ENCODE measurements at places on chromosomes 12 and 14. TPM values are rescaled to one million over a fixed set of nuclear protein-coding genes. Genes with fewer than 3 reads are reported as not detected.

Gene ASPG
- total RNA-seq, result not detected

Gene SIX1
- 1.4 TPM for total RNA-seq

Gene SLC39A2
- not detected for total RNA-seq

Gene PIANP
- not detected for total RNA-seq

Gene HVCN1
- 11.6 TPM for total RNA-seq

Gene ERG28
- total RNA-seq, result 26.9 TPM

Gene ZNF891
- 1.6 TPM for total RNA-seq

Gene C12orf75
- 288 TPM for total RNA-seq

Gene TBK1
- 34.1 TPM for total RNA-seq

Gene M6PR
- total RNA-seq, result 211 TPM

Gene ZNF740
- 45.5 TPM for total RNA-seq

Gene PSMA3
- 259 TPM for total RNA-seq

Gene OR6C3
- total RNA-seq, result not detected

Gene NRL
- 2.4 TPM for total RNA-seq

Gene ANG
- 5.5 TPM for total RNA-seq

Gene EPYC
- total RNA-seq, result not detected

Gene SLC2A14
- total RNA-seq, result 18.6 TPM

Gene PTGDR
- total RNA-seq, result 0.38 TPM

Gene CACNA1C
- 0.30 TPM for total RNA-seq

Gene CDKN3
- 79.6 TPM for total RNA-seq

Gene ADSS1
- total RNA-seq, result 0.98 TPM

Gene BDKRB1
- not detected for total RNA-seq

Gene SLC6A15
- total RNA-seq, result not detected

Gene NFATC4
- total RNA-seq, result not detected

Gene TRPV4
- not detected for total RNA-seq

Gene RNASE7
- total RNA-seq, result not detected

Gene ALDH1L2
- total RNA-seq, result 1.4 TPM

Gene LTB4R2
- total RNA-seq, result 18.5 TPM

Gene RAN
- total RNA-seq, result 932 TPM

Gene GNB3
- total RNA-seq, result not detected

Gene A2ML1
- total RNA-seq, result not detected

Gene VRK1
- 64.1 TPM for total RNA-seq

Gene TAS2R31
- total RNA-seq, result 1.7 TPM

Gene PLA2G1B
- total RNA-seq, result not detected

Gene NGB
- not detected for total RNA-seq

Gene P3H3
- total RNA-seq, result 0.18 TPM

Gene CAPZA3
- not detected for total RNA-seq

Gene PMCH
- total RNA-seq, result 1.4 TPM

Gene FAM186B
- not detected for total RNA-seq

Gene HCAR1
- total RNA-seq, result 0.30 TPM

Gene RDH5
- 10.5 TPM for total RNA-seq

Gene GPR137C
- 0.30 TPM for total RNA-seq

Gene E2F7
- total RNA-seq, result 19.1 TPM

Gene MAP3K9
- 6.7 TPM for total RNA-seq

Gene CPNE8
- 4.6 TPM for total RNA-seq

Gene SMIM41
- total RNA-seq, result not detected

Gene ACOT6
- not detected for total RNA-seq

Gene PLD4
- not detected for total RNA-seq

Gene DPPA3
- total RNA-seq, result not detected

Gene KRT82
- total RNA-seq, result not detected

Gene AQP5
- total RNA-seq, result not detected

Gene DCN
- not detected for total RNA-seq

Gene RPL10L
- not detected for total RNA-seq

Gene LGMN
- 5.3 TPM for total RNA-seq

Gene NPFF
- total RNA-seq, result not detected

Gene TEX22
- 2.6 TPM for total RNA-seq

Gene STAT6
- total RNA-seq, result 128 TPM

All from activated CD4-positive, alpha-beta memory T cell treated with anti-CD3 and anti-CD28 coated beads, Interleukin-2, amount 10 ng/mL, durations not matched to agents 7 days and 5 days (primary cell).